ENCODE measurements at places on chromosomes 7 and 10.
A peak's percentile ranks its signal among the peaks of the same experiment; 100 is the strongest.

DNA sequence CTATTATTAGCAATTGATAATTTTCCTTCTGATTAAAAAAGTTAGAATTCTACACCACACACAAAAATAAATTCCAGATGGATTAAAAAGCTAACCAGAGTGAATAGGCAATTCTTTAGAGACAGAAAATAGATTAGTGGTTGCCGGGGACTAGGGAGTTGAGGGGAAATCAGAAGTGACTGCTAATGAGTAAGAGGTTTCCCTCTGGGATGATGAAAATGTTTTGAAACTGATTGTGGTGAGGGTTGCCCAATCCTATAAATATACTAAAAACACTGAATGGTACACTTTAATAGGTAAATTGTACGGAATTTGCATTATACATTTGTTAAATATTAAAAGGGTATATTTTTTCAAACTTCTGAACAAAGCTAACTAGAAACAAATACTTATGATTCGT lies 214.9 kb downstream of the GPAM start:
- no peak for DNase-seq

DNA sequence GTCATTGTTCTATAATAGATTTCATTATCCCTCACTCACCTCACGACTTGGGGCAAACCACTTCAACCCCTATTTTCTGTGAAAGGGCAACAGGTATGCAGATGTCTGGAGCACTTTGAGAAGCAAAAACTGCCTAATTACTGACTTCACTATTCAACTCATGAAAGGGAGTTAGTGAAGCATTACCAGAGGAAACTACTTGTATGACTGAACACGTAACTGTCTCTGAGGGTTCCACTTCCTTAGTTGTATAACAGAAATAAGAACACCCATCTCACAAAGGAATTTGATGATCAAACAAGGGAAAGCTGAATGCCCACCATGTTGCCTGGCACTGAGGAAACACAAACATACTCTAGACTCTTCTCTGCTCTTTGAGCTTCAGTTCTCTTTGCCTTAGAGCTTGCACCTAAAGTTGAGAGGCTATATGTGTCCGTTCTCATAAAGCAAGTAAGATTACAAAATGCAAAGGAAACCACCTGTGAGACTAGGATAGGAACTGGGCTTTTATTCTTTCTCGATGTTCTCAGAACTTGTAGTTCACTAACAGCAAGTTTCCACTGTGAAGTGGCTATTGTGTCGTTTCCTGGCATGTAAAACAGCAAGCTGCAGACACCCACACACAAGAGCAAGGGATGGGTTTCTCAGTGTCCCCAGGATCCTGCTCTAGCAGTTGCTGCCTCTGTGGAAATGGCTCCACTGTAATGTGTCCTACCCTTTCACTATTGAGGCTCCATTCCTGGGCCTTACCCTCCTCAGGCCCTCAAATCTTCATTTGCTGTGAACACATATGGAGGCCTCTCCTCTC lies 2.6 kb downstream of the TMEM243 start:
- peak; percentile 55 for DNase-seq

DNA sequence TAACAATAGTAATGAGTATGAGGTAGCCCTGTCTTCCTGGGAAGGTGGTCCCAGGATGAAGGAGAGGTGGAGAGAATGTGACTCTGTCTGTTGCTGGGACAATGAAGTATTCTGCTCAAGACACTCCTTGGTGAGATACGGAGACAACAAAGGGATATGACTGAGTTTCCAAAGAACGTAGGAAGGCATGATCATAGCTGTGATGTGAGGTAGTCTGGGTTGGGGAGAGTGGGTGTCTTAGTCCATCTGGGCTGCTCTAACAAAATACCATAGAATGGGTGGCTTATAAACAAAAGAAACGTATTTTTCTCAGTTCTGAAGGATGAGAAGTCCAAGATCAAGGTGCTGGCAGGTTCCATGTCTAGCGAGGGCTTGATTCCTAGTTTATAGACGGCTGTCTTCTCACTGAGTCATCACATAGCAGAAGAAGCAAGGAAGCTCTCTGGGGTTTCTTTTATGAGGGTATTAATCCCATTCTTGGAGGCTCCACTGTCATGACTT lies 84.9 kb upstream of the RHOBTB1 start:
- no peak for DNase-seq

- DNase-seq: no peak
Measured at GRCh38 chr7:16925609-16926008, 43.8 kb upstream of the AGR3 start.
